ENCODE measurements at places on chromosomes 7 and 10. TPM values are rescaled to one million over a fixed set of nuclear protein-coding genes. Genes with fewer than 3 reads are reported as not detected.

SPDYE9 gene
- total RNA-seq, result 0.11 TPM

GRCh38 chr10:76968483-76968882 is 669.1 kb downstream of the KCNMA1 start:
- H3K4me1 ChIP-seq, result peaks cover 28% of the 10 kb centered on the region
- H3K4me3 ChIP-seq, result no peak overlapping the region

GRM8 gene
- not detected for total RNA-seq

GRCh38 chr7:23242321-23242720 is 4.3 kb upstream of the GPNMB start:
- no peaks in the 10 kb centered on the region for H3K27me3 ChIP-seq
- no peak for DNase-seq
- H3K27ac ChIP-seq, result peak overlapping the region; percentile 18
- H3K4me3 ChIP-seq, result no peak overlapping the region
- H3K36me3 ChIP-seq, result no peaks in the 10 kb centered on the region

PAPOLB gene
- 0.25 TPM for total RNA-seq

DNA sequence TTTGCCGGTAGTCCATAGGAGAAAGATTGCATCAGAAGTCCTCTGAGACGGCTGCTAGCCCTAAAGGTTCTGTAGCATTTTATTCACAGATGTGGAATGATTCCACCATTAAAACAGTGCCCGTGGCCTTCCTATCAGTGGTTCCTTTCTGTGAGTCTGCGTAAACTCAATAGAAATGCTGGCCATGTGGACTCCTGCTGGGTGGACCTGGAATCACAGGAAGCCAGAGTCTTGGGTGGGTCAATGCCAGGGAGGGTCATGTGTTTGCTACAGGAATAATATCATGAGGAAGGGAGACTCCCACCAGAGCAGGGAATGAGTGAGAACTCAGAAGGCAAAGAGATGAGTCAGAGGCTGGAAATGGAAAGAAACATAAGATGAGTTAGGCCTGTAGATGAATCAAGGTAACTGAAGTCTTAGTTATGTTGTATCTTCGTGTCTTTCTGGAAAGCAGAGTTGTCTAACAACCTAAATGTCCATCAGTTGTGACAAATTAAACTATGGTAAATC is 410.4 kb upstream of the AUTS2 start:
- peaks cover 2% of the 10 kb centered on the region for H3K4me1 ChIP-seq
- no peak overlapping the region for H3K4me3 ChIP-seq
- H3K27me3 ChIP-seq, result no peaks in the 10 kb centered on the region
- no peaks in the 10 kb centered on the region for H3K36me3 ChIP-seq

DNA sequence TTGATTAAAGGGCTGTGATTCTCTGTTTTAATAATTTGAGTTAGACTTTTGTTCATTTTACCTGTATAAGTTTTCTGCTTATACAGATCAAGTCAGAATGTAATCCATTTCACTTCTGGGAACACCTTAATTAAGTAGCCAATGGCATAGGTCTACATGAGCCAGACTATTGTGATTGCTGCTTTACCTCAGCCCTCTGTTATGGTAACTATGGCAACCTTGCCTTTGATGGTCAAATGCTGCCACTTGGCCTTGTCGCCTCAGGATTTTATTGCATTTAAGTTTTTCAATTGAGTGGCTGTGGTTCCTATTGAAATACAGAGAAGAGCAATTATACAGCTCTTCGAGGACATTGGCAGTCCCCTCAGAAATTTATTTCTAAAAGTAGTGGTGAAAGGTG is 64.3 kb upstream of the TMEM106B start:
- no peaks in the 10 kb centered on the region for H3K4me1 ChIP-seq
- no peaks in the 10 kb centered on the region for H3K27me3 ChIP-seq
- DNase-seq, result peak; percentile 13
- H3K27ac ChIP-seq, result no peak overlapping the region

- H3K4me1 ChIP-seq, result peaks cover 2% of the 10 kb centered on the region
- no peak for DNase-seq
- H3K36me3 ChIP-seq, result no peaks in the 10 kb centered on the region
- no peak overlapping the region for H3K4me3 ChIP-seq
- H3K27ac ChIP-seq, result no peak overlapping the region
These were observed 32.1 kb upstream of the GNA12 start for GRCh38 chr7:2876031-2876731.

TET1 gene
- 23.5 TPM for total RNA-seq

- H3K4me1 ChIP-seq, result no peaks in the 10 kb centered on the region
- peak; percentile 53 for DNase-seq
- H3K4me3 ChIP-seq, result no peak overlapping the region
- H3K27me3 ChIP-seq, result no peaks in the 10 kb centered on the region
- H3K36me3 ChIP-seq, result no peaks in the 10 kb centered on the region
These were observed 53.5 kb downstream of the AOAH start for GRCh38 chr7:36670585-36671431.

- H3K36me3 ChIP-seq, result no peaks in the 10 kb centered on the region
- DNase-seq, result no peak
- no peak overlapping the region for H3K27ac ChIP-seq
- no peak overlapping the region for H3K4me3 ChIP-seq
These were observed 117.3 kb downstream of the KCNMA1 start for GRCh38 chr10:77520290-77520689.

ASAH2 gene
- total RNA-seq, result 3.7 TPM

DNA sequence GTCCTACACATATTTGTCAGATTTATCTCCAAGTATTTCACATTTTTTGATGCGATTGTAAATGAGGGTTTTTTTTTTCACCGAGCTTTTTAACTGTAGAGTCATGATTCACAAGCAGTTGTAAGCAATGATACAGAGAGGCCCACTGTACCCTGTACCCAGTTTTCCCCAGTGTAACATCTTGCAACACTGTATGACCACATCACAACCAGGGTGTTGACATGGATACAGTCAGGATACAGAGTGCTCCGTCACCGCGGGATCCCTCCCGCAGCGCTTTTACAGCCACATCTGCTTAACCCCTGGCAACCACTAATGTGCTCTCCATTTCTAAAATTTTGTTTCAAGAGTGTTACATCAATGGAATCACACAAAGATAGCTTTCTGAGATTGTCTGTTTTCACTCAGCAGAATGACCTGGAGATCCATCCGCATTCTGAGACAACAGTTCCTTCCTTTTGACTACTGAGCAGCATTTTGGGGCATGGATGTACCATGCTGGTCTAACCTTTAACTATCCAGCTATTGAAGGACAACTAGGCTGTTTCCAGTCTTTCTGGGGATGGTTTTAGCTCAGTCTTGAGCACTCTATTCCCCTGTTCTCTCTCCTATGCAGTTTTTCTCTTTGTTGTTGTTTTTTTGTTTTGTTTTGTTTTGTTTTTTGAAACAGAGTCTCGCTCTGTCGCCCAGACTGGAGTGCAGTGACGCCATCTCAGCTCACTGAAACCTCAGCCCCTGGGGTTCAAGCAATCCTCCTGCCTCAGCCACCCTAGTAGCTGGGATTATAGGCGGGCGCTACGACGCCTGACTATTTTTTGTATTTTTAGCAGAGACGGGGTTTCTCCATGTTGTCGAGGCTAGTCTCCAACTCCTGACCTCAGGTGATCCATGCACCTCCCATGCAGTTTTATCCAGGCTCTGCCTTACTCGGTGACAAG is 25.9 kb downstream of the GPRIN2 start:
- H3K27ac ChIP-seq, result no peak overlapping the region
- no peak overlapping the region for H3K4me3 ChIP-seq
- no peaks in the 10 kb centered on the region for H3K36me3 ChIP-seq
- H3K27me3 ChIP-seq, result peaks cover 4% of the 10 kb centered on the region
- peaks cover 9% of the 10 kb centered on the region for H3K4me1 ChIP-seq

DNA sequence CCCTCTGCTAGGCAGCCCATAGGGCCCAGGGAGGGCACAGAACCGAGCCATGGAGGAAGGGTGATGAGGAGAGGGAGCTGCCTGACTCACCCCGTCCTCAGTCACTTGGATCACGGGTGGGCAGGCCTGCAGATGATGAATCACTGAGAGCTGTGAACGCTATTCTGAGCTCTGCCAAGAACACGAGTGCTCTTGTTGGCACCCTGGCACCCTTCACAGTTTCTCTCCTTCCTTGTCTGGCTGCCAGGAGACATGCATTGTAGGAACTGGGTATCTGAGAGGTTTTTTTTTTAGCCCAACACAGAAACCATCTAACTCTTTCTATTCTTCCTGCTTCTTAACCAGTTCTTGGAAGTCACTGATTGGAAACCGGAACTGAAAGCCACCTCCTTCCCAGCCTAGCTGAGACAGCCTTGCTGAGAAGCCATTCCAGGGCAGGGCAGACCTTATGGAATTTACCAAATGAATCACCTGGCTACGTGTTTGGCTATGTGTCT is 82.1 kb downstream of the SLC37A3 start:
- no peaks in the 10 kb centered on the region for H3K27me3 ChIP-seq
- H3K4me1 ChIP-seq, result peaks cover 9% of the 10 kb centered on the region
- H3K36me3 ChIP-seq, result no peaks in the 10 kb centered on the region
- no peak for DNase-seq

FEZF1 gene
- 0.18 TPM for total RNA-seq

GRCh38 chr7:99499371-99499720 is 735 bp downstream of the ZNF394 start:
- H3K27ac ChIP-seq, result peak overlapping the region; percentile 95
- H3K4me3 ChIP-seq, result peak overlapping the region; percentile 87
- H3K27me3 ChIP-seq, result no peaks in the 10 kb centered on the region
- H3K4me1 ChIP-seq, result peaks cover 10% of the 10 kb centered on the region
- H3K36me3 ChIP-seq, result peaks cover 13% of the 10 kb centered on the region
- peak; percentile 10 for DNase-seq

SRRM3 gene
- 0.83 TPM for total RNA-seq

- peaks cover 98% of the 10 kb centered on the region for H3K27me3 ChIP-seq
- H3K4me1 ChIP-seq, result no peaks in the 10 kb centered on the region
- DNase-seq, result no peak
- H3K4me3 ChIP-seq, result no peak overlapping the region
- no peak overlapping the region for H3K27ac ChIP-seq
- H3K36me3 ChIP-seq, result no peaks in the 10 kb centered on the region
These were observed 11.5 kb upstream of the GATA3 start for GRCh38 chr10:8042721-8043568.

Measured in lung (tissue), 17 donors.